ENCODE measurements at places on chromosomes 6 and 20.
A peak's percentile ranks its signal among the peaks of the same experiment; 100 is the strongest.

- DNase-seq = no peak
These were observed 61.4 kb upstream of the E2F3 start for GRCh38 chr6:20340068-20340848.

- no peak for DNase-seq
These were observed 2.3 kb upstream of the BMP6 start for GRCh38 chr6:7723554-7723953.

GRCh38 chr6:96014846-96015517 lies 792 bp upstream of the FUT9 start:
- no peak for DNase-seq

GRCh38 chr6:104682722-104683643 lies 176.7 kb downstream of the HACE1 start:
- DNase-seq = peak; percentile 86

DNA sequence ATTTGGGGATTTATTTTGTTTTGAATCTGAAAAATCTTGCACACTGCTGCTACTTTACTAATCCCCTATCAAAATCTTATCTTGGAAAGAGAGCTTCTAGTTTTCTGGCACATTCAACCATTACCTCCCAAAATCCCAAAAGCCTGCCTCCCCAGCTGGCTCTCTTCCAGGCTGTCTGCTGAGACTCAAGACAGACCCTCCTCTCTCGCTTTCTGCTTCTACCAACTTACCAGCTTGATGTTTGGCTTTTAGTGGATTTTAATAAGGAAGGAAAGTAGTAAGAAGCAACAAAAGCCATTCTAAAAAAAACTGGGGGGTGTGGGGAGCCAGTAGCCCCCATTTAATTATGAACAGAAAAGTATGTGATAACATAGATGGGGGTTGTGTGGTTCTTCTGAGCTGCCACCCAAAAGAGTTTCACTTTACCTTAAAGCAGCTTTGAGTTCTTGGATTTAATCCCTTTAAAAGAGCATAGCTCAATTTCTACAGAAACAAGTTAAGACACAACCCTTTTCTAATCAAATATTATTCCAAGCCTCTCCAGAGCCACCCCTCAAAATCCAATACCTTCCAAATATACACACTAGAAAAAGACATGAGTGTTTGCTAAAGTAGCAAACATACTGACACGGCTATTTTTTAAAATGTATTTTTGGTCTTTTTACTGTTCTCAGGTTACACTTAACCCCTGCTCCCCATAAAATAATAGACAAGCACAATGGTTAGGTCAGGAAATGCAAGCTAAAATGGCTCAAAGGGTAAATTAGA lies 71.7 kb downstream of the ATP9A start:
- DNase-seq = no peak

GRCh38 chr20:33828326-33828844 lies 17.2 kb downstream of the CHMP4B start:
- DNase-seq = no peak

DNA sequence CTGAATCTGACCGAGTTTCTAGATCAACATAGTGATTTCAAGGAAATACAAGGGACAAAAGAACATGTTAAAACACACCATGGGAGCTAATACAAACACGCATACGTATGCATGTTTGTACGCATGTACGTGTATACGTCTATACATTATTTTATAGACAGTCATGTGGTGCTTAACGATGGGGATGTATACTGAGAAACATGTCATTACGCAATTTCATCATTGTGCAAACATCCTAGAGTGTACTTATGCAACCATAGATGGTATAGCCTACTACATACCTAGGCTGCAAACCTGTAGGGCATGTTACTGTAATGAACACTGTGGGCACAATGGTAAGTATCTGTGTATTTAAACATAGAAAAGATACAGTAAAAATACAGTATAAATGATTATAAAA lies 25.0 kb upstream of the NELFCD start:
- no peak for DNase-seq

DNA sequence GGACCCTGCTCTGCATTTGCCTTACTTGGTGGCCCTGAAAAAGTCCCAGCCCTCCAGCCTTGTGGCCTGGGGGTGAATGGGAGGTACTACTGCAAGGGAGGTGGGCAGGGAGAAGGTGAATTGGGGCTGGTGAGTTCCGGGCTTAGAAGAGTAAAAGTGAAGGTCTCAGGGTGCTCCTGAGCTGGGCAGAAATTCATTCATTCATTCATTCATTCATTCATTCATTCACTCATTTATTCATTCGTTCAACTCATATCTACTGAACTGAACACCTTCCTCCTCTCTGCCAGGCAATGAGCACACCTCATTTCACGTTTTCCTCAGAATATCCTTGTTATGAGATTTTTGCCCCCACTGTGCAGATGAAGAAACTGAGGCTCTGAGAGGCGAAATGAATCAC lies 6.7 kb upstream of the DLGAP4 start:
- DNase-seq = no peak

GRCh38 chr6:92364948-92365541 lies 1054.3 kb downstream of the EPHA7 start:
- DNase-seq = no peak

GRCh38 chr6:150641398-150642139 lies 41.9 kb downstream of the PLEKHG1 start:
- no peak for DNase-seq

- no peak for DNase-seq
These were observed 60.5 kb downstream of the DST start for GRCh38 chr6:56582236-56582635.

GRCh38 chr6:131041814-131042213 lies 21.2 kb downstream of the EPB41L2 start:
- DNase-seq = no peak

DNA sequence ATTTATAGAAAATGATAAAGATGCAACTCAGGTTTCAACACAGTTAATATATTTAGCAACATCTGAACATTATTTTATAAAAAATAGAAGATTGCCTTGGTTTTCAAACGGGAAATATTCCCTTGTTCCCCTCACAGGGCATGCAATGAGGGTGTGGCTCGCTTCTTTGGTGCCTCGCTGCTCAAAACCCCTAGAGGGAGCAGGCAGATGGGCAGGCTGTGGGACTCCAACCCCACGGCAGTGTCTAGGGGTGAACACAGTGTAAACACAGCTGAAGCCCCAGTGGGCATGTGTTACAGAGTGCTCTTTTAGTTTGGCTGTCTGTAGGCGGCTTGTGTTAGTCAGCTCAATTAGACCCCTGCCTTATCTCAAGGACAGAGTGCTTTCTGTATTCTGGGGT lies 560.8 kb upstream of the IMPG1 start:
- DNase-seq = no peak

GRCh38 chr6:47307362-47308197 lies 2.1 kb downstream of the TNFRSF21 start:
- no peak for DNase-seq

- DNase-seq = no peak
These were observed 48.1 kb downstream of the FOXC1 start for GRCh38 chr6:1657771-1658165.

- no peak for DNase-seq
These were observed 71.5 kb downstream of the BTBD3 start for GRCh38 chr20:11989018-11989771.

- no peak for DNase-seq
These were observed 80.7 kb downstream of the FOXF2 start for GRCh38 chr6:1470040-1470439.

DNA sequence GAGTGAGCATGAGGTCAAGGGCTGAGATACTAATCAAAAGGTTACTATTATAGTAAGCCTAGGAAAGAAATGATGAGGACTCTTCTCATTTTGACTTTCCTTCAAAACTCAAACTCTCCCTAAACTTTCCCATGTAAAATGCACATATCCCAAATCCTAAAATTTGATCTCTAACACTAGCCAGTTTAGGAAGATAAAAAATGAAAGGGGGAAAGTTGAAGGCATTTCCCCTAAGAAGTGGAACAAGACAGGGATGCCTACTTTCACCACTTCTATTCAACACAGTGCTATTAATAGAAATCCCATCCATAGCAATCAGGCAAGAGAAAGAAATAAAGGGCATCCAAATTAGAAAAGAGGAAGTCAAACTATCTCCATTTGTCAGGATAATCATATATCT lies 2.9 kb upstream of the CALHM5 start:
- DNase-seq = no peak

DNA sequence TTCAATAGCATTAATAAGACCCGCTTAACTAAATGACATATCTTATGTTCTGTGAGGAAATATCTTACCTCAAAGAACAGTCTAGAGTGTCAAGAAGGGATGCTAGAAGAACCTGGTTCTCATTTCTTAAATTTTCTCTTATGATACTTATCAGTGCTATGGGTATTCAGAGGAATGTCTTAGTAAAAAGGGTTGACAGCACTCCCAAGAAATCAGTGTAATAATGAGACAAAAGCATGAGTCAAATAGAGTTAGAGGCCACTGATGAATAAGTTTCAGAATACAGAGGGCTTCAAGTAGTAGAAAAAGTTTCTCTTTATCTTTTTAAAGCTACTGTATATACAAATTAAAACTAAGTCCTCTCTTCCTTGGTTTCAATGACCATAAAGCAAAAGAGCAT lies 242.8 kb downstream of the GJA1 start:
- no peak for DNase-seq

DNA sequence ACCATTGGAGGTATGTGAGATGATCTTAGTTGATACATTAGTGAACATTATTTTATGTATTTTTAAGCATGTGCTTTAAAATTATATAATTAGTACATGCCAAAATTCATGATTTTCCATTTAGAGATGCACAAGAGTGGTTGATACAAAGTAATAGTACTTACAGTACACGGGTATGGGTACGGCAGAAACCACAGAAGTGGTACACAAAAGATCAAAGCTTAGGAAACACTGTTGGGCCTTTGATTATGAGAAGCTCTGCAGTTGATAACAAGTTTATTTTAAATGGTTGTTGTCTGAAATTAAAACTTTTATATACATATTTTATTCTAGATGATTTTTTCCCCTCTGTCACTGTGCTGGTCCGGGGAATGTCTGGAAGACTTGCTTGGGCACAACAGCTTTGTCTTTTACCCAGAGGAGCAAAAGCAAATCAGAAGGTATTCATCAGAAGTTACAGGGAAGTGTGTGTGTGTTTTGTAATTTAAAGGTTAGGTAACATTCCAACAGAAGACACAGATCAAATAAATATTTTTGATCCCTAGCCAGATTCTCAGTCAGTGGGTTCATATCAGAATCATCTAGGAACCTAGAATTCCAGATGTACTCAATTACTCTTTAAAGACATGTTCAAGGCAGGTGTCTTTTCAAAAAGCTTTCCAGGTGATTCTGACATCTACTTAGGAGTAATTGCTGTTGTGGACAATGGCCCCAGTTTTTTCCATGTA lies 32.5 kb upstream of the ADIG start:
- DNase-seq = no peak

DNA sequence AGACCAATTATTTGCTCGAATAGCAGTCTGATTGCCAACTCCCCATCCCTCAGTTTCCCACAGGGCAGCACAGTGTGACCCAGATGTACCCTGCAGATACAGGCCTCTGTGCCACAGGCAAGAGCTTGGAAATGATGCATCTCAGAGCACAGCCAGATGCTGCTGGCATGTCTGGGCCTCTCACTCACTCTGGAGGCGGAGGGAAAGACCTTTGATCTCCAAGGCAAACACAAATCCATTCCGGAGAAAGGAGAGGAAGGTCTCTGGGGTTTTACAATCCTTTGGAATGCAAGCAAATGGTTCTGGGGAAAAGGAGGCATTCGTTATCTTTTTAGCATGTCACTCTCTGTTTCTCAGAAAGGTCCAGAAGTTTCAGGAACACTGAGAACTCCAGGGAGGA lies 74.2 kb downstream of the RIOK1 start:
- no peak for DNase-seq

- DNase-seq = no peak
These were observed 71.7 kb downstream of the HIVEP1 start for GRCh38 chr6:12083763-12084162.

- DNase-seq = peak; percentile 8
These were observed 1.8 kb downstream of the EYA4 start for GRCh38 chr6:133242637-133243585.

- DNase-seq = no peak
These were observed 1515.9 kb upstream of the DEFB115 start for GRCh38 chr20:29741594-29741893.

DNA sequence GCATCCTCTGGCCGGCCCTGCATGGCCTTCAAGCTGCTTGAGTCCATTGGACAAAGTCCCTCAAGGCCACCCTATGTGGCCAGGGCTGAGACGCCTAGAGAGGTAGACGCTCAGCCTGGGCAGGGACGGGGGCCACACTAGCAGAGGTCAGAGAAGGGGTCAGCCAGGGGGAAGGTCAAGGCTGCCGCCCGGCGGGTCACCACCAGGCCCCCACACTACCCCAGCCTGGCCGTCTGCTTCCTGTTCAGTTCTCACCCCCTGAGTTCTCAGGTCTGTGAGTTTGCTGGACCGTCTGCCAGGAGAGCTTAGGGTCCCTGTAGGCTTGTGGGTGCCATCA lies 37.3 kb downstream of the NTSR1 start:
- DNase-seq = no peak

DNA sequence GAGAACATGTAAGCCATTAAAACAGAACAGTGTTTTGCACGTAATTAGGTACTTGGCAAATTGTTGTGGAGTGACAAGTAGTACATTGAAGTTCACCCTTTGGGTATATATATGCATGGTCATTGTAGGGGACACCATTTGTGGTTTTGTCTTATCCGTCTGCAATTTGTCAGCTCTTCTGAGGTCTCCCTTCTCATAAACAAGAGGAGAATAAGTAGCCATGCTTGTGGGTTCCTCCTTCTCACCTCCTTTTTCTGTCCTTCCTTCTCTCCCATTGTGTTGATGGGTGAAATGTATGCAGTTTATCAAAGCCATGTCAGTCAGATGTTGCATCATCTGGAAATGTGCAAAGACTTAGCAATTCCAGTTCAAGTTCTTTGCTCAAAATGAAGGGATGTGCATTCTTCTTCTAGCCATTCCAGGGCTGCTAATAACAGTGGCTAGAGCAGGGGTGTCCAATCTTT lies 70.9 kb downstream of the QKI start:
- no peak for DNase-seq

- no peak for DNase-seq
These were observed 128.0 kb upstream of the GGTLC1 start for GRCh38 chr20:24116611-24117010.

- DNase-seq = no peak
These were observed 29.4 kb upstream of the TPD52L1 start for GRCh38 chr6:125124049-125124669.

GRCh38 chr6:148037496-148037895 lies 305.1 kb upstream of the SASH1 start:
- no peak for DNase-seq

DNA sequence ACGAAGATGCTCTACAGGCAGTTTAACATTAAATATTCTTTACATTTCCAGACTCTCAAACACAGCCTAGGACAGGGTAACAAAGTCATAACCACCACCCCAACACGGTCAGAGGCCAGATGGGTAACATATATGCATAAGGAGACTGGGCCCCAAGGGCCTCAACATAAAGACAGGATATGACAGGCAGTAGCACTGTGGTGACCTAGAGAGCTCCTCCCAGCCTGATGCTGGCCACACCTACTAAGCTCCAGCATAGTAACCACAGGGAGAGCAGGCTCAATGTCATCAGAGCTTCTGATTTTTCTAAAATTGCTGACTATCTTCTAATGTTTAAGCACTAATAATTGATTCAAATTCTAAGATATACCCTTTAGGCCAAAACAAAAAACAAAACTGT lies 21.7 kb downstream of the SMLR1 start:
- peak; percentile 63 for DNase-seq

Measured in activated CD4-positive, alpha-beta T cell treated with anti-CD3 and anti-CD28 coated beads for 36 hours (primary cell).